ENCODE measurements at places on chromosomes 6 and 20.

DNA sequence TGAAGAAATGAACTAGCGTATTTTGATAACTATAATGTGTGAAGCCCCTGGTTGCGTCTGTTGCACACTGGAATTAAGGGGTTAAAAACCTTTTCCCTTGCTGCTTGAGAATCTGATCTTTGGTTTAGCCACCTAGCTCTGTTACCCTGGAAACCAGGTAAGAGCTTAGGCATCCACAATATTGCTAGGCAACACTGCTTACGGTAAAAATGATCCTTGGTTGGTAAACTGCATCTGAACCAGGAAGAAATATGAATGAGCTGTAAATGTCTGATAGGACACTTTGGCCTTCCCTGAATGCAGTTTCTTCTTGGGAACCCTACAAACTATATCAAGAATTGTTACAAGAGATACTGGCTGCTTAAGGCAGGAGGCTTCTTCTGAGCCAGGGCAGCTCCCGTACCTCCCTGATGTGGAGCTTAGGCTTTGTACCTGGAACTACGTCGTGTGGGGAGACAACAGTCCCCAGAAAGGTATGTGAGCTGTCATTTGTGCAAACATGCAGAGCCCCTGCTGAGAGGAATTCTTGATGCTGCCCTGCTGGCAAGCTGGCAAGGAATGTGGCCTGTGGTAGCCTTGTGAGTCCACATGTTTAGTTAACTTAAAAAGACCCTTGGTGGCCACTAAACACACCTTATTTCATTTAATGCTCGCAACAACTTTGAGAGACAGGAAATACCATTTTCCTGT lies 18.4 kb downstream of the UBE3D start:
- DNase-seq = no peak

DNA sequence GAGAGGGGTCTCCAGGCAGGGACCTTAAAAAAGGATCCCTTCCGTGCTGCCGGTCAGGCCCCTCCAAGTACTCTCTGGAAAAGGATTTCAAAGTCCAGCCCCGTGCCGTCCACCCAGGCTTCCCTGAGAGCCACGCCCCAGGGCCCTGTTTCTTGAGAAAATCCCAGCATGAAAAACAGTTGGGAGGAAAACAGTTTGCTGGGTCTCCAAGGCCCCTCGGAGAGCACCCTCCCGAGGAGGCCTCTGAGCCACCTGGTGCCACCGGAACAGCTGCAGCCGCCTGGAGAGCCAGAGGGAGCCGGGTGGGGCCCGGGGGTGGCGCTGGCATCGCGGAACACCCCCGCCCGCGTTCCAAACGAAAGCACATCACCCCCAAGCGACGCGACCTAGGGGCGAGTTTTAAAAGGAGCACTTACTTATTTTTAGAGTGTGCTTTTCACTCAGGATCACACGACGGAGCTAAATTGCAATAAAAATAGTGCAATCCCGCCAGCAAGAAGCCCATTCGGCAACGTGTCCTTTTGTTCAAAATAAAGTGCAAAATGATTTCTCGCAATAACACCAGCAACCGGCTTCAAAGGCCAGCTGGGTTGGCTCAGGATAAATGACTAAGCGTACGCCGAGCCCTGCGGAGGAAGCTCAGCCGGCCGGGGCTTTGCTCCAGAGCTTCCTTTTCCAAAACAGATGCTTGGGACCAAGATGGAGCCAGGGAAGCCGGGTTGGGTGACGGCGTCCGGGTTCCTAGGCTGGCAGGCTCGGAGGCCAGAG lies 64.2 kb downstream of the YTHDF1 start:
- DNase-seq = no peak

- no peak for DNase-seq
Observed at GRCh38 chr6:13915561-13916229, 9.1 kb upstream of the RNF182 start.

DNA sequence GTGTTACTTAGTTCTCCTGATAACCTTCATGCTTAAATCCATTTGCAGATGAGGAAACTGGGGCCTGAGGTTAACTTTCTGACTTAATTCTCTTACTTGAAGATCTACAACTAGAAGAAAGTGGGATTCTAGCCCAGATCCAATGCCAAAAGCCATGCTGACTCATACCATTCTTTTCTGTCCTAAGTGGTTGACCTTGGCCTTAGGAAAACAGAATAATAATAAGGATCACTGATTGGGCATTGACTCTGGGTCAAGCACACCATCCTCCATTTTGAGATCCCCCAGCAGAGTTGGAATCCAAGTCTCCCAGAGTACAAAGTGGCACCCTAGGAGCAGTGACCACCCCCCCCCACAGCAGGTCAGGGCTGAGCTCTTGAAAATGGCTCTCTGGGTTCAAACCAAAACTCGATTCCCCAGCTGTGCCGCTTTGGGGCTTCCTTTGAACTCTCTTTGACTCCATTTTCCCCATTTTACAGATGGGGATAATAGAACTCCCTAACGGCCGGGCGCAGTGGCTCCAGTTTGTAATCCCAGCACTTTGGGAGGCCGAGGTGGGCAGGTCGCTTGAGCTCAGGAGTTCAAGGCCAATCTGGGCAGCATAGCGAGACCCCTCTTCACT lies 12.8 kb upstream of the ZNF217 start:
- no peak for DNase-seq

- DNase-seq = no peak
Observed at GRCh38 chr6:168609914-168610490, 169.0 kb downstream of the SMOC2 start.

DNA sequence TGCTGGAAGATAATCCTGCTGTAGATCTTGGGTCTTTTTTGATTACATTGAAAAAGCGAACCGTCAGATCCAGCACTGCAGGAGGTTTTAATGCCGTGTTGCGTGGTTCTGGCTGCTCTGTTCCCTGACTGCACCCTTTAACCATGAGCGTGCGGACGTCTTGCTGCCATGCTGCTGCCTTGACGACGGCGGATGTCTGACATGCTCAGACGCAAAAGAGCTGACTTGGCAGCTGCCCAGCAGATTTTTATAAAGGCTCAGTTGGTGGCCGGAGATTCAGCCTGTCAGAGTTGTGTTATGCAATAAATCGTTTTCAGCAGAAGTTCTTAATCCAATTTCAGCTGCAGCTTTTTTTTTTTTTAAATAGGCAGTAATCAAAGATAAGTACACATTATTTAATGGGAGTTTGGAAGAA lies 119.4 kb downstream of the JARID2 start:
- DNase-seq = peak; percentile 55

DNA sequence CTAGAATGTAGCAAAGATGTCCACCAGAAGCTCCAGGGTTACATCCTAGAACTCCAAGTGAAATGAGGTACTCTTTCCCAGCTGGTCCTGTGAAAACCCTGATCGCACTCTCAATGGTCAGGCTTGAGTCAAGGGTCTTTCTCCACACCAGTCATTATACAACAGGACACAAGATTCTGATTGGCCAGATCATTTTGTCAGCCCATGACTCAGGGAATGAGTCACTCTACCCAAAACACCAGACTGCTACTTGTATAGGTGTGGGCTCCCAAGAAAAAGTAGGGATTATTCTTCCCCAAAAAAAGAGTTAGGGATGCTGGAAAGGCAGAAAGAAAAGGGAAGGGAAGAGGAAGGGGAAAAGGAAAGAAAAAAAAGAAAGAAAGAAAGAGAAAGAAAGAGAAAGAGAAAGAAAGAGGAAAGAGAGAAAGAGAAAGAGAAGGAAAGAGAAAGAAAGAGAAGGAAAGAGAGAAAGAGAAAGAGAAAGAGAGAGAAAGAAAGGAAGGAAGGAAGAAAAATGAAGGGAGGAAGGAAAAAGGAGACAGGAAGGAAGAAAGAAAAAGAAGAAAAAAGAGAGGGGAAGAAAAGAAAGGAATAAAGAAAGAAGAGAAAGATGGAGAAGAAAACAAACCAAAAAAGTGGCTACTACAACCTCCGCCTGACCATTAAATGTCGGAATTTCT lies 30.5 kb downstream of the ANKEF1 start:
- DNase-seq = no peak

GRCh38 chr6:132304891-132305305 lies 96.4 kb downstream of the MOXD1 start:
- no peak for DNase-seq

GRCh38 chr20:47753576-47754387 lies 31.5 kb downstream of the SULF2 start:
- no peak for DNase-seq

DNA sequence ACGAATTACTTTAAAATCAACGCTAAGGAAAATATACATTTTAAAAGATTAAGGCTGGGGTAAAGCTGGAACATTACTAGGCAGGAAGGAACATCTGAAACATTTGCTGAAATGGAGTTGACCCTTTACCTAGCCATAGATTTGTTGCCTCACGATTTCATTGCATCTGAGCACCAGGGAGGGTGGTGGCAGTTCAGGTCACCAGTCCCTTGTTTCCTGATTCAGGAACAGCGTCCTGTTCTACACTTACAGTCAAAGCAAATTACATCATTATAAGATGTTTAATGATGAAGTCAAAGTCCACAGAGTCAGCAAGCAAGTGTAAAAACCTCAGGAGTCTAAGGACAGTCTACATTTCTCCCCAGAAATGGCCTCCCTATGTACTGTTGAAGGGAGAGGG lies 9.0 kb upstream of the MICA start:
- DNase-seq = no peak
